ENCODE measurements at places on chromosomes 12 and 14.
A peak's percentile ranks its signal among the peaks of the same experiment; 100 is the strongest.

- no peak for DNase-seq
Observed at GRCh38 chr12:118436002-118436730, 59.8 kb downstream of the SUDS3 start.

GRCh38 chr14:67703997-67704396 lies 2.3 kb downstream of the RDH12 start:
- no peak for DNase-seq

- no peak for DNase-seq
Observed at GRCh38 chr12:103883908-103884307, 42.9 kb upstream of the NT5DC3 start.

DNA sequence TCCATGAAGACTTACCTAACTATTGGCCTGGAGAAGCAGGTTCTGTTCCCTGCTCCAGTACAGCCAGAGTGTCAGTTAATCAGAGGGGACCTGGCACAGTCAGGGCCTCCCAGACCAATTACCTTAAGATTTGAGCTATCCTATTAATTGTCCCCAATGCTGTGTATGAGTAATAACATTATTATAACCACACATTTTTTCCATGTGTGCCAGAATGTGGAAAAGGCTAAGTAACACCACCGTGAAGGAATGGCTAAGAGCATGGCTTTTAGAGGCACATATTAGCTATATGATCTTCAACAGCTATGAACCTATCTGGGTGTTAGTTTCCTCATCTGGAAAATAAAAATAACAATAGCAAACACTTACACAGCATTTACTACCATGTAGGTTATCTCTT lies 111.1 kb upstream of the RAP1B start:
- DNase-seq: no peak

GRCh38 chr14:69615496-69616407 lies 4.4 kb downstream of the SUSD6 start:
- DNase-seq: peak; percentile 79

DNA sequence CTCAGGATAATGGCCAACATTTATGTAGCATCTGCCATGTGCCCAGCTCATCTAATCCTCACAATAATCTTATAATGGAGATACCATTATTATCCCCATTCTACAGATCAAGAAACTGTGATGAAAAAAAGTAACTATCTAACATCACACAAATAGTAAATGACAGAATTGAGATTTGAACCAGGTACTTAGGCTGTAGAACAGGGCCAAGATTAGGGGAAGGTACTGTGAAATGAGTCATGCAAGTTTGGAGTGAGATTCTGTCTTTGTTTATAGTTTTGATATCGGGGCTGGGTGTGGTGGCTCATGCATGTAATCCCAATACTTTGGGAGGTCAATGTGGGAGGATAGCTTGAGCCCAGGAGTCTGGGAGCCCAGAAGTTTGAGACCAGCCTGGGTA lies 1.3 kb upstream of the GNPTAB start:
- DNase-seq: peak; percentile 6

DNA sequence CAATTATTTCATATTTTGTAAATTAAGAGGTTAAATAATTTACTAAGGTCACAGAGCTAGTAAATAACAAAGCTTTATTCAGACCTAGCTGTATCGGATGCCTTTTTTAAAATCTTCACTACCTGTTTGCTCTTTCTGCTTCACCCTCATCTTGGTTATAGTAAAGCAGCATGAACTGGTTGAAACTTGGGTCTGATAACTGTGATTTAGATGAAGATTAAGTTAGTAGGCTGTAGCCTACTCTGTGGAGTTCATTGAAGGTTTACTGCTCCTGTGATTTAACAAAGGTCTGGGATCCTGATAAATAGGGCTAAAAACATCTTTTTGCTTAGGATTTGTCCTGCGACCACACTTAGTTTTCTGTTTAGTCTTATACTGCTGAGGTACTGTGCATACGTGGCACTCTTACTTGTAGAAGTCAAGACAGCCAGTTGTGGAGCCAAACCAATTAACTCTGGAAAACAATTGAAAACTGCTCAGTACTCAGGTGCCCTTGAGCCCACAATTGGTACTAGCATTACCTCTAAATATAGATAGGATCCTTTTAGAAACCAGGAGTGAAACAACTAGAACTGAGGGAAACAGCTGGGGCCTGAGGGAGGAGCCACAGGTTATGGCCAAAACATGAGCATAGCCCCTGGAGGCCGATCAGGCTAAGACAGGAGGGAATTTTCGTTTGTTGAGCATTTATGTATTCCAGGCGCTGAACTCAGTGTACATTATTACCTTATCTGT lies 2.3 kb downstream of the SPATS2 start:
- DNase-seq: peak; percentile 59

GRCh38 chr12:76543813-76544347 lies 15.7 kb downstream of the OSBPL8 start:
- DNase-seq: no peak

DNA sequence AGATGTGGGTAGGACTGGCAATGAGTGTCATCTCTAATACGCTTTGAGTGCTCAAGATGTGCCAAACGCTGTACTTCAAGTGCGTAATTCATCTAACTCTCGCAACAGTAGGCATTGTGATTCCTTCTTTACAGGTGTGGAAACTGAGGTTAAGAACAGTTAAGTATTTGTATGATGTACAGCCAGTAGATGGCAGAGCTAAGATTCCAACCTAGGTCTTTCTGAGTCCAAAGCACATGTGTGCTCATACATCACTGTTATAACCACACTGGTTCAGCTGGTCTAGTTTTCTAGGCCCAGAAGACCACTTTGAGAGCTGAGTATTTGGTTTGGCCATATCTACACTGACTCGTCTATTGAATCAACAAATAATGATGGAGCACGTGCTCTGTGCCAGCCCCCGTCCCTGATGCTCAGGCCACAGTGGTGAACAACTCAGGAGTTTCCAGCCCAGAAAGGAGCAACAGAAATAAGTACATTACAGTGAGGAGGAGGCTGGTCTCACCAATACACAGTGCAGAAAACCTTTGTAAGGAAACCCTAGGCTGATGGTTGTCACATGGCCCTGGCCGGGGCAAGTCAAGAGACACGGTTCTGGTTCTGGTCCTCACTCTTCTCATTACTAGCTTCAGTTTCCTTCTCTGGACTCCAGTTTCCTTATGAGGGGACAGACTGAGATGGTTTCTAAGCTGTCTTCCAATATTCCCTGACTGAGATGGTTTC lies 69.3 kb upstream of the SCN8A start:
- DNase-seq: peak; percentile 31

DNA sequence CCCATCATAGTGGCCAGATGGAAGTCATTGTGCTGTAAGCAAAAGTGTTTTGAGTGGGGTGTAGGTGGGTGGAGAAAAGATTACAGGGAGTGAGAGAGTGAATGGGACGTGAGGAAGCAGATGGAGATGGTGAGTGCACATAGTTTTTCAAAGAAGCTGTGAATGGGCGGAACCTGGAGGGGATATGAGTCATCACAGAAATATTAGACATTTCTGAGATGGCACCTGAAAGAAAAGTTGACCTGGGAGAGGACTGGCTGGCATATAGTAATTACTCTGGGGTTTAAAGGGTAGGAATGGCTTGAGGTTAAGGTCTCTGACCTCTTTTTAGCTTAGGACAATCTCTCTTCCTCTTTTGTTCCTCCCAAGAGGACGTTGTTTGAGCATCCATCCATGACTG lies 50.5 kb downstream of the ANO4 start:
- no peak for DNase-seq

GRCh38 chr14:100675699-100676684 lies 50.7 kb upstream of the DLK1 start:
- DNase-seq: no peak

GRCh38 chr14:61103541-61104339 lies 122.7 kb downstream of the SLC38A6 start:
- peak; percentile 98 for DNase-seq

- DNase-seq: no peak
Observed at GRCh38 chr12:95460896-95461295, 13.1 kb upstream of the METAP2 start.

DNA sequence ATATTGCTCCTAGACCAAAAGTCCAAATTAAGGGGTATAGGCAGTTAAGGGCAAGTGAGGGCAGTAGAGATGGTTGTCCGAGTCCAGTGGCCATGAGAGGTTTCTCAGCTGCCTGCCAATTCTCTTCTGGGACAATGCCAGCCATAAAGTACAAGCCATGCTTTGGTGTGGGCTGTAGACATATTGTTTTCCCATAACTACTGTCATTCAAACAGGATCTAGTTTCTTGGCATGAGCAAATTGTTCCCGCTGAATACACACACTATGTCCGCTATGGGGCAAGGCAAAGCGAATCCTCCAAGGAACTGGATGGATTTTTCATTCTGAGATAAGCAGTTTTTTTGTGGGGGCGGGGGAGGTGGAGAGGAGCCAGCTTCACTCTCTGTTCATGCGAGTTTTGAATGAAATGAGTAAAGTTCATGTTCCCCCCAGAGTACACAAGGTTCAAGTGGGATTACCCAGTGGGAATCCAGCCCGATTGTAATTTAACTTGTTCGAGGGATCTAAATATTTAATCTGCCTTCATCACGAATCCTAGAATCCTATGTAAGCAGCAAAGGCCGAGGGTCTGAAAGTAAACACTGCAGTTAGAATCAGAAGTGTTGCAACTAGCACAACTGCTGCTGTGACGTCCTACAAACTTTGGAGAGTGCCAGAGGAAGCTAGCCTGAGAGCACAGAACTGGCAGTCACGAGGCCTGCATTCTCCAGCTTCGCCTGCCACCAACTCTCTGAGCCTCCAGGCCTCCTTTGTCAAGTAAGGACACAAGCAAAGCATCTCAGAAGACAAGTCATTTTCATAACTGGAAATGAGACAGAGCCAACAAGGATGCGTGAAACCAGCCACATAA lies 137.0 kb downstream of the CRADD start:
- peak; percentile 97 for DNase-seq

DNA sequence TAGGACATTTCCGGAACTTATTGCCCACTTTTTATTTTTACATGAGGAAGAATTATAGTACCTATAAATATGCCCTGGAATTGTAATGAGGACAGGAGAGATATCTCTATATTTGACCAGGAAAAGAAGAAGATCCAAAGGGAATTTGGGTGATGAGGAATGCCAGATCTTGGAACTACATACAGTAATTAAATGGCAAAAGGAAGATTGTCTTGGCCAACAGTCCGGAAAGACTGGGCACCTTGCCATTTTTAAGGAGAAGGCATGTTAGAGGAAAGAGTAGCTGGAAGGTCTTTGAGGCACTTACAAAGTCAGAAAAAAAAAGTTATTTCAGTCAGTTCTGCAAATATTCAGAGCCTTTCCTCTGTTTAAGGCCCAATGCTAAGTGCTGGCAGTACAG lies 616.4 kb downstream of the MED13L start:
- DNase-seq: peak; percentile 68

DNA sequence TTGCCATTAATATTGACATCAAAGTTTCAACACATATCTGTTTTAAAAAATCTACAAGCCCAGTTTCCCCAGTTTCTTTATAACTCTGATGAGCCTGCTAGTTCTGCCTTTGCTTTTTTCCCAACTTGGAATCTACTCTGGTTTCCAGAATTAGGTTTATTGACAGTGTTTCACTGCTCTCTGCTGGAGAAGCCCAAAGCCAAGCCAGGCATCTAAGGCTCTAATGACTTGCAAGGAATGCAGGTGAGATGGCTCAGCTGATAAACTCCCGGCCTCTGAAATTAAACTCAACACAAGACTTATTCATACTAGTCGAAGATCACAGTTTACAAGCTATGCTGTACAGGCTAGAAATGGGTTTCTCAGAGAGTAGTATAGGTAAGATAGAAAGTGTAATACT lies 54.3 kb downstream of the HMGA2 start:
- no peak for DNase-seq

- DNase-seq: peak; percentile 91
Observed at GRCh38 chr12:104736307-104736706, 221.8 kb downstream of the SLC41A2 start.

GRCh38 chr12:124551268-124552144 lies 15.9 kb downstream of the NCOR2 start:
- DNase-seq: no peak

DNA sequence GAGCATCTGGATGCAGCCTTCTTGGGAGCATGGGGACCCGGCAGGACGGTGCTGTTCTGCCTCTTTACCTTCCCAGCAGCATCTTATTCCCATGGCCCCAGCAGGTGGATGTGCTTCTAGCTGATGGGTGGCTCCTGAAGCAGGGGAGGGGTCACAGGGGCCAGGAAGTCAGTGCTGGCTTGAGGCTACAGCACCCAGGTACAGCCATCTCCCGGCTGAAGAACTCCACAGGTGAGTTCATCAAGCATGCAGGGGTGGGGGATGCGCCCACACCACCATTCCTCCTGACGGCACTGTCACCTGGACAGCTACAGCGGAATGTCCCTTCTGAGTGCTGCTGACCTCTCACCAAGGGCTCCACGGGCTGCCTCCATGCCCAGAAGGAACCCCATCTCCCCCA lies 57.3 kb downstream of the BCL11B start:
- no peak for DNase-seq

DNA sequence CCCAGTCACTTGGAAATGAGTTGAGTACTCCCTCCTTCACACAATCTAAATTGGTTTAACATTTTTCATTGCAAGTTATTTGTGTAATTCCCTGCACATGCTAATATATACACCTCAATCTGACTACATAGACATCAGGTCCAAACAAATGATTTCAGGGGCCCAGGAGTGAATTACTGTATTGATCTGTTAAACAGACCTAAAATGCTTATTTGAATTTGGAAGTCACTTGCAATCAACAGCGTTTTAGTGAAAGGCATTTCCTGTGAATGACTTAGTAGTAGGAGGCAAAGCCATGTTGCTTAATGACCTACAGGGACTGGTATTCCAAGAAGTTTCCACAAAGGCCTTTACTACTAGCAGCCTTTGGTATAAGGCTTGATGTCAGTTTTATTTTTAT lies 22.6 kb upstream of the SLC15A5 start:
- DNase-seq: peak; percentile 56

DNA sequence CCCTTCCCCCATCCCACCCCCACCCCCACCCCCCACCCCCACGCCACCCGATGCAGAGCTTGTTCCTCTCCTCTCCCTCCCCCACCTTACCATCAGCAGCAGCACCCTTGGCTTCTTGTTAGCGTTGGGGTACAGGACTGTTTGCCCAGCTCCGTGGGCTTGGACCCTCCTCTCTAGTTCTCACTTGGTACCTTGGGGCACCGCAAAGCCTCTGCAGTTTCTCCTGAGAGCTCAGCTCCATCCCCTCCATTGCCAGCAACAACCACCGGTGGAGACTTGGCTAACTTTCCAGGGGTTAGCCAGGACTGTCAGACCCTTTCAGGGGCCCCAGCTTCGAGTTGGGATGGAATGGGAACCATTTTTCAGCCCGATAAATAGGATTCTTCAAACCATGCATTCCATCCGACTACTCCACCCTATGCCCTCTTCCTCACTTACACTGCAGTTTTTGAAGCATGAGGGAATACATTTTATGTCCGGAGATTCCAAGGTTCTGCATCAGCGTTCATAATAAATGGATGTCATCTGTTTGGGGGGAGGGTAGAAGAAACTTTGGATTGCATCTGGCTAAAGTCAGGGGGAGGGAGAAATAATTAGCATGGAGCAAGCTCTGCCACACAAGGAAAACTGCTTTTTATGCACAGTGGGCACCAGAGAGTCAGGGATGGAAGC lies 1.1 kb downstream of the SCN8A start:
- DNase-seq: peak; percentile 70

Measured in fibroblast of mammary gland (primary cell).